ENCODE measurements at places on chromosomes 12 and 14.

GRCh38 chr14:44662250-44662891 lies 155.3 kb upstream of the FSCB start:
- no peak for DNase-seq

DNA sequence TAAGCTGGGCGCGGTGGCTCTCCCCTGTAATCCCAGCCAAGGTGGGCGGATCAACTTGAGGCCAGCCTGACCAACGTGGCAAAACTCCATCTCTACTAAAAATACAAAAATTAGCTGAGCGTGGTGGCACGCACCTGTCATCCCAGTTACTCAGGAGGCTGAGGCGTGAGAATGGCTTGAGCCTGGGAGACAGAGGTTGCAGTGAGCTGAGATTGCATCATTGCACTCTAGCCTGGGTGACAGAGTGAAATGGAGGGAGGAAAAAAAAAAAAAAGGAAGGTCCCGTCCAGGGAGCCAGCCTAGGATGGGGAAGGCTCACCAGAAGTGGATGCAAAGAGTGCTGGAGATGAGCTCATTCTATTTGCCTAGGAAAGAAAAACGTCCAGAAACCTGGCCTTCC lies 1.9 kb upstream of the CD27 start:
- no peak for DNase-seq

GRCh38 chr14:105489542-105490266 lies 1.3 kb upstream of the TEDC1 start:
- peak; percentile 94 for DNase-seq

DNA sequence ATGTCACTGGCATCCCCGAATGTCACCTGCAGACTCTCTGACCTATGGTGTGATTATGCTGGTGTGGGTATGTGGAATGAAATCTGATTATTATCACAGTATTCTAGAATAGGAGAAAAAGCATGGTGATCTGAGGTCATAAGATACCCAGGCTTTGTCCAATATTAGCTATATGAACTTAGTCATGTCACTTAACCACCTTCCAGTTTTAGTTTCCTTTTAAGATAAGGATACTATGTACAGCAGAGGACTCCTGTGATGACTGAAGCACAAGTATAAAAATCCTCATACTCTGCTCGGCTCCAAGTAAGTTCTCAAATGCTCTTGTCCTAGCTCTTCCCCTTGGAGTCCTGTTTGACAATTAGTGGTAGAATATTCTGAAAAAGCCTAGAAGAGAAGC lies 2.8 kb downstream of the GNS start:
- no peak for DNase-seq

DNA sequence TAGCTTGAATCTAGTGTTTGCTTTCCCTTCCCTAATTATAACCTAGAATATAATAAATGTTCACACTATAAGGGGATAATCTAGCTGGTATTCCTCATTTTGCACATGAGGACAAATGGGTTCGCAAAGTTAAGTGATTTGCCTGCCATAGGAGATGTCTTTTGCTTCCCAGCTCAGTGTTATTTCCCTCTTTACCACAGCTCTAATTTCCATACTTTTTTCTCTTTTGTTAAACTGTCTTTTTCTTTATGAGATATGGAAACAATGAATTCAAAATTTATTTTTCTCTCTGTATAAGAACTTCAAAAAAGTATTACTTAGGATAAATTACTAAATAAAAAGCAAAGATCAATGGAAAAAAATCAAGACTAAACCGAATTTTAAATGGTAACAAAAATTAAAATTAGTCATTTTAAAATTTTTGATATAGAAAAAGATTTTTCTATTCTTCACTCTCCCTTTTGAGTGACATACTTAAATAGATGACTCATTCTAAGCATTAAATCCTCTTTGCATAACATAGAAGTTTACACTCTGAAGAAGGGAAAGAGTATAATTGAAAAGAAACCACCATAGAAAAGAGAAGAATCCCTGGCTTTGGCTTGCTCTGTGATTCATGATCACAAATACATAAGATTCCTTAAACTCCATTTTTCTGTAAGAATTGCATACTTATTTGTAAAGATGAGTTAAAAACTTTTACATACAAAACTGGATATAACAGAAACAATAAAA lies 97.3 kb downstream of the INSM2 start:
- DNase-seq: no peak

DNA sequence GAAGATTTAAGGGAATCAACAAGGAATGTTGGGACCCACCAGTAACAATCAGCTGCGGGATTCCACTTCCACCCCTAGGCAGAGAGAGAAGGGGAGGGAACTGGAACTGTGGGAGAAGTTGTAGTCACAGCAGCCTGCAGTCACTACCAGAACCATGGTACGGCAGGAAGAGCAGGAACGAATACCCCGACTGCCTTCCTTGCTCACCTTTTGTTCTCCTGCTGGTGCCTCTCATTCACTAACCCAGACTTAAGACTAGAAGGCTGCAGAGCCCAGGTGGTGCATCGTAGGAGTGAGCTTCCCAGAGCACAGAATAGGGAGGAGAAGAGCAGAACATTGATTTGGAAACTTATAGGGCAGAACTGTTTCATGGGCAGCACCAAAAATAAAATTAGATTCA lies 154.2 kb downstream of the DYRK2 start:
- DNase-seq: no peak

All from activated naive CD4-positive, alpha-beta T cell treated with anti-CD3 and anti-CD28 coated beads for 36 hours (primary cell).